ENCODE measurements at places on chromosomes 11 and 22. TPM values are rescaled to one million over a fixed set of nuclear protein-coding genes. Genes with fewer than 3 reads are reported as not detected.

DNA sequence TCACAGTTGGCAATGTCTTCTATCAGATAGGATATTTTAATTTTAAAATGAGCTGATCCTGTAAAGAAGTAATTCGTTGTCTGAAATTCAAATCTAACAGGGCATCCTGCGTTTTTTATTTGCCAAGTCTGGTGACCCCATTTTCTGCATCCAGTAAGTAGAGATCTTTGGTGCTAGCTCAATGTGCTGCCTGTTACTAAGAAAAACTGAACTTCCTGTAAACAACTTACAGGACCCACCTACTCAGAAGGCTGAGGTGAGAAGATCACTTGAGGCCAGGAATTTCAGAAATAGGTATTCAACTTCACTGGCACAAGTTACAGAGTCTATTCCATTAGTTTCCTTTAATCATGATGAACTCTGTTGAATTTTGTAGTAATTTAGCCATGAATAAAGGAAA is 4.0 kb downstream of the ARL14EP start:
- H3K27ac ChIP-seq = peak overlapping the region; percentile 73
- no peak for DNase-seq
- H3K36me3 ChIP-seq = peaks cover 9% of the 10 kb centered on the region

DNA sequence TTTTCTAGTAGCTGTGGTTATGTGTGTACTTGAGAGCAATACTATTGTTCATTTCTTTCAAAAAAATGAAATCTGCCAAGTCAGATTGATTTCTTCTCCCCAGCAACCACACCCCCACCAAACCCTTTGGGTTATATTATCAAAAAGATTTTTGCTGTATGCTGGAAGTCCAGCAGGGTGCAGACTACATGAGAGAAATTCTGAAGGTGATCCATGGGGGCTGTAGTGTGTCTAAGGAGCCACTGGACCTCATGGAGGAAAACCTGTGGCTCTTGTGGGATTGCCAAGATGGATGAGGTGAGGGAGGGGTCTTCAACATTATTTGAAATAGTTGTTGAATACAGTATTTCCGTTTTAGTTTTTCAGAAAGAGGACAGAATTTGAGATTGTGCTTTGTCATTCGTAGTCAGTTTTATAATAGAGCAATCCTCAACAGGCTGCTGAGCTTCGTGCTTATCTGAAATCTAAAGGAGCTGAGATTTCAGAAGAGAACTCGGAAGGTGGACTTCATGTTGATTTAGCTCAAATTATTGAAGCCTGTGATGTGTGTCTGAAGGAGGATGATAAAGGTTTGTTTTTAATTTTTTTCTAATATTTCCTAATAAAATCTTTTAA is 3.1 kb downstream of the EIF3M start:
- H3K27me3 ChIP-seq = no peaks in the 10 kb centered on the region
- H3K4me1 ChIP-seq = peaks cover 38% of the 10 kb centered on the region
- H3K4me3 ChIP-seq = peak overlapping the region; percentile 43
- H3K36me3 ChIP-seq = peaks cover 28% of the 10 kb centered on the region
- H3K27ac ChIP-seq = peak overlapping the region; percentile 68
- DNase-seq = no peak

- peaks cover 3% of the 10 kb centered on the region for H3K36me3 ChIP-seq
- peak overlapping the region; percentile 95 for H3K27ac ChIP-seq
- H3K4me1 ChIP-seq = peaks cover 6% of the 10 kb centered on the region
- no peaks in the 10 kb centered on the region for H3K27me3 ChIP-seq
- DNase-seq = peak; percentile 76
Observed at GRCh38 chr11:795634-796564, 2.2 kb downstream of the SLC25A22 start.

Gene LRRC74B
- not detected for total RNA-seq

- peaks cover 37% of the 10 kb centered on the region for H3K27me3 ChIP-seq
Observed at GRCh38 chr11:121210445-121211080, 82.0 kb upstream of the SC5D start.

GRCh38 chr22:49760280-49760629 is 67.4 kb downstream of the BRD1 start:
- H3K4me1 ChIP-seq = peaks cover 20% of the 10 kb centered on the region
- no peaks in the 10 kb centered on the region for H3K36me3 ChIP-seq
- H3K27ac ChIP-seq = peak overlapping the region; percentile 82
- H3K4me3 ChIP-seq = peak overlapping the region; percentile 17

DNA sequence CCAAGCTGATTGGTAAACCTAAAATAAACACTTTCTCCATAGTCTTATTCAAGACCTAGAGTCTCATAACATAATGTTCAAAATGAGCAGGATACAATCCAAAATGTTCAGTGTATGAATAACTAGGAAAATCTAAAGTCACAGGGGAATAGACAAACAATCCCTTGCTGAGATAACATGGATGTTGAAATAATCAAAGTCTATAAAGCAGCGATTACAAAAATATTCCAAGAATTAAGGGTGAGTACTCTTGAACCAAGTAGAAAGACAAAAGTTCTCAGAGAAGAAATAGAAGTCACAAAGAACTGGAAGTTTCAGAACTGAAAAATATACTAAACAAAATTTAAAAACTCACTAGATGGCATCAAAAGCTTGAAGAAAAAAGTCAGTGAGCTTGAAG is 561.0 kb downstream of the INSC start:
- H3K27me3 ChIP-seq = no peaks in the 10 kb centered on the region
- H3K4me1 ChIP-seq = no peaks in the 10 kb centered on the region
- no peak overlapping the region for H3K27ac ChIP-seq

GRCh38 chr22:30396871-30397655 is at the start of gene SEC14L2:
Gene SEC14L2 (plus strand): TSS chr22:30397018. CDS start chr22:30397117, 99 bp downstream.
- no peaks in the 10 kb centered on the region for H3K36me3 ChIP-seq
- H3K4me3 ChIP-seq = peak within 1 kb of the TSS; percentile 89
- DNase-seq = peak; percentile 67
- peak within 1 kb of the TSS; percentile 54 for H3K27ac ChIP-seq

DNA sequence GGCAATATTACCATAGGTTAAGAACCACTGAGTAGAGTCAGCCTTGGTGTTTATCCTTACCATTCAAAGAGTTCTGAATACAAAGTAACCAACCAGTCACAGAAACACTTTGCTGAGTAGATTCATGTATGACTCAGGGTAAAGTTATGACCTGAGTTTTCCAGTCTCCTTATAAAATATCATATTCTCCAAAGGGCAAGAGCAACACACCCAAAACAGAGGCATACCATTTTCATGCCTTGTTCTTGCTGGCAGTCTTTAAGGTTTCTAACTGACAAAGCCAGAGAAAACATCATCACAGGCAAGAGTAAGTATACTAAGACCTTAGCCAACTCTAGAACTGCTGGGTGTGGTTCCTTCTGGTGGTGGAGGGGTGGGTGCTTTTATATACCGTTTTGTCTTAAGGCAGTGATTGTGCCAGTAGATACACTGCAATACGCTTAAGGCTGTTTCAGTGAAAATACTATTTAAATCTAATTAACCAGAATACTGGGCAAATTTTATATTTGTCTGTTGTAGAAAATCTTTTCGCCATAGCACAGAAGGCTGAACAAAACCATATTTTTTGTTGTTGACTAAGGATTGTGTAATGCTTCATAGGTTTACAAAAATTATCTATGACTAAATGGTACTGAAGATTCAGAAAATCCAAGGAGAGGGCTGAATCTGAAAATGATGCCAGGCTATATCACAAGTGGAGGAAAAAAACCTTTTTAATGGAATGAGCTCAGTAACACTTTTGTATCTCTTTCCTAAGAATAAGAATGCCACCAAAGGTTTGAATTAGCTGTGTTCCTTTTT is 3.0 kb downstream of the ATL3 start:
- H3K36me3 ChIP-seq = peaks cover 2% of the 10 kb centered on the region
- no peak for DNase-seq
- H3K27me3 ChIP-seq = no peaks in the 10 kb centered on the region
- H3K4me1 ChIP-seq = peaks cover 23% of the 10 kb centered on the region

Gene CADM1
- 1.2 TPM for total RNA-seq

GRCh38 chr11:20623252-20623651 is 23.8 kb downstream of the SLC6A5 start:
- no peaks in the 10 kb centered on the region for H3K4me1 ChIP-seq
- no peaks in the 10 kb centered on the region for H3K36me3 ChIP-seq
- no peak overlapping the region for H3K27ac ChIP-seq

DNA sequence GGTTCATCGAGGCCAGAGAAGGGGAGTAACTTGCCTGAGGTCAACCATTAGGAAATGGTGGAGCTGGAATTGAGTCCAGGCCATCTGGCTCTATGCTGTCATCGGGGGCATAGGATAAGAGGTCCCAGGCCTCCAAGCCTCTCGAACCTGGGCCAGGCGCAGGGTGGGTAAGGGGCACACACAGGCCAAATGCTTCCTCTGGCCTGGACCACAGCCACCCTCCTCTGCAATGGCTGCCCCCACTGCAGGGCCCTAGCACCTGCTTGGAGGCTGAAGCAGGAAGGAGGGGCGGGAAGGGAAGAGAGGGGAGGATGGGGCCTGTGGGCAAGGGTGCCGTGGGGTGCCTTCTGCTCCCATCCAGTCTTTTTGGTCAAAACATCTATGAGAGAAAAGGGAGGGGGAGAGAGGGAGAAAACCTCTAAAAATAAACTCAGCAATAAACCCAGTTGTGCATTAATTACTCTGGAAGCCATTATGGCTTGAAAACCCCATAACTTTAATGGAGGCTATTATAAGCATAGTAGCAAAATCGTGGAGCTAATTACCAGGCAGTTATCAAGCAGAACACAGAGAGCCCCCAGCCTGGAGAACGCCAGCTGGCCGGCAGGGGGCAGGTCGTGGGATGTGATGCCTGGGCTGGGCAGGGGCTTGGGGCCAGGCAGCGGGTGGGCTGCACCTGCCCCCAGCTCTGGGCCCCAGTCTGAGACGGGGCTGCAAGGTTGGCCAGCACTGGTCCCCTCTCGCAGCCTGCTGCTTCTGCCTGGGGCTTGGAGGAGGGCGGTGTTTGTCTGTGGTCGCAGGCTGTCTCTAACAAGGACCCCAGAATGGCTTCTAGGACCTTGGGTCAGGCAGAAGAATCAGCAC is 21.1 kb downstream of the B3GAT1 start:
- peaks cover 12% of the 10 kb centered on the region for H3K27me3 ChIP-seq
- H3K36me3 ChIP-seq = no peaks in the 10 kb centered on the region
- H3K27ac ChIP-seq = no peak overlapping the region
- peaks cover 12% of the 10 kb centered on the region for H3K4me1 ChIP-seq

- H3K36me3 ChIP-seq = peaks cover 1% of the 10 kb centered on the region
- H3K27me3 ChIP-seq = no peaks in the 10 kb centered on the region
- no peak overlapping the region for H3K27ac ChIP-seq
- DNase-seq = no peak
Observed at GRCh38 chr11:74490941-74491340, 2.6 kb downstream of the LIPT2 start.

Gene OR4D5
- total RNA-seq = not detected

- no peak overlapping the region for H3K4me3 ChIP-seq
- H3K27ac ChIP-seq = no peak overlapping the region
- no peaks in the 10 kb centered on the region for H3K36me3 ChIP-seq
- peaks cover 9% of the 10 kb centered on the region for H3K27me3 ChIP-seq
- no peak for DNase-seq
Observed at GRCh38 chr22:22910272-22911240, 22.9 kb downstream of the IGLL5 start.

Gene PKP3
- total RNA-seq = 0.45 TPM

DNA sequence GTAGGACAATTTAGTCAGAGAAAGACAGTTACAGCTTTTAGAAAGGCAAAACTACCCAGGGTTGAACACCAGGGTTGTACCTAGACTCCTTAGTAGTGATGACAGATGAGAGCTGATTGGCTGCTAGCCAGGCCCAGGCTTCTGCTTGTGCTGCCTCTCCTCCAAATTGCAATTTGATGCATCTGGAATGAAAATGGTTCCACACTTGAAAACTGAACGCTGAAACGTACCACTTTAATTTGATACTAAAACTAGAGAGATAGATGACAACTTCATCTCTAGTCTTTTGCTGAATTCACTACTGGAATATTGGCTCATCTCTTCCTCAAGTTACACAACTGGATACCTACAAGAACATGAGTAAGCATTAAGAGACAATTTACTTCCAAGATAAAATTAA is 19.2 kb upstream of the FNBP4 start:
- peaks cover 20% of the 10 kb centered on the region for H3K36me3 ChIP-seq
- no peaks in the 10 kb centered on the region for H3K27me3 ChIP-seq
- H3K4me3 ChIP-seq = no peak overlapping the region

Measured in activated naive CD8-positive, alpha-beta T cell treated with anti-CD3 and anti-CD28 coated beads, Interleukin-2, amount 10 ng/mL, durations not matched to agents 7 days and 5 days (primary cell).